ENCODE measurements at places on chromosomes 3 and 15.

- DNase-seq, result no peak
Measured at GRCh38 chr15:100170291-100171210, 171.2 kb downstream of the ADAMTS17 start.

DNA sequence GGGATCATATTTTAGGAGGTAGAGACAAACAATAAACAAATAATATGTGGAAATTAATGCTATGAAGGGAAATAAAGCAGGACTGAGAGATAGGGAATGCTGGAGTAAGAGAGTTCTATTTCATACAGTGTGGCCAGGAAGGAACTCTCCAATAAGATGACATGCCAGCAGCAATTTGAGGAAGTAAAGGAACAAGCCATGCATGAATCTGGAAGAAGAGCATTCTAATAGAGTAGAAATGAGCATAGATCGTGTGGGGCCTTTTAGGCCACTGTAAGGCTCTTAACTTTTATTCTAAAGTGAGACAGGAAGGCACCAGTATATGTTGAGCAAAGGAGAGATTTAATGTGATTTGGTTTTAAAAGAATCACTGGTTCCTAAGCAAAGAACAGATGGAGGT, 126.3 kb downstream of the DMXL2 start:
- no peak for DNase-seq

DNA sequence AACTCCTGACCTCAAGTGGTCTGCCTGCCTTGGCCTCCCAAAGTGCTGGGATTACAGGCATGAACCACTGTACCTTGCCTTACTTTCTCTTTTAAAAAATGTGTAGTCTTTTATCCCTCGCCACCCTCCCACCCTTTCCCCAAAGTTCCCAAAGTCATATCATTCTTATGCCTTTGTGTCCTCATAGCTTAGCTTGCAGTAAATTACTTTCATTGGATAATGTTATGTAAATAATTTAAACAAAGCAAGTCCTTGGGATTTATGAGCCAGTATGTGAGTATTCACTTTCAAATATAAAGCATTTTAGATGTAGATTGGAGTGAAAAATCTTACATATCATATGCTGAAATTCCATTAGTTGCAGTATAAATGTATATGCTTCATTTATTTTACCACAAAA, 11.0 kb downstream of the GTF2A2 start:
- no peak for DNase-seq

- DNase-seq, result no peak
Measured at GRCh38 chr15:55737373-55737772, 5.6 kb downstream of the PRTG start.

Data from colonic mucosa (tissue), 4 donors.